ENCODE measurements at places on chromosomes 11 and 22.

GRCh38 chr22:48651981-48652538, 1175.6 kb downstream of the BRD1 start:
- no peak for DNase-seq

DNA sequence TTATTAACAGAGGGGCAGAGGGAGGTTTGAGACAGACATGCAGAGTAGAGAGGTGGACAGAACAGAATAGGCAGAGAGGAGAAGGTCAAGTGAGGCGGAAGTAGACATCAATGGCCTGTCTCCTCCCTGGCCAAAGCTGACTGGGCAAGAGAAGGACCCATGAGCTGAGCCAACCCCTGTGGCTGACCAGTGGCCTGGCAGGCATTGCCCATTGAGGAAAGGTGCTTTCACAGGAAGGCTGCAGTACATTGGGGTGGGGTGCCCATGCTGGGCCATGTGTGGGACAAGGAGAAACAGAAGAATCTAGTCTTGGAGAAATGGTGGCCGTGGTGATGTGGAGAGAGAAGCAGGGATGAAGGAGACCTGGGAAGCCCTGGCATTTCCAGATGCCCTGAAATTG, 76.0 kb downstream of the MYEOV start:
- DNase-seq, result peak; percentile 39

DNA sequence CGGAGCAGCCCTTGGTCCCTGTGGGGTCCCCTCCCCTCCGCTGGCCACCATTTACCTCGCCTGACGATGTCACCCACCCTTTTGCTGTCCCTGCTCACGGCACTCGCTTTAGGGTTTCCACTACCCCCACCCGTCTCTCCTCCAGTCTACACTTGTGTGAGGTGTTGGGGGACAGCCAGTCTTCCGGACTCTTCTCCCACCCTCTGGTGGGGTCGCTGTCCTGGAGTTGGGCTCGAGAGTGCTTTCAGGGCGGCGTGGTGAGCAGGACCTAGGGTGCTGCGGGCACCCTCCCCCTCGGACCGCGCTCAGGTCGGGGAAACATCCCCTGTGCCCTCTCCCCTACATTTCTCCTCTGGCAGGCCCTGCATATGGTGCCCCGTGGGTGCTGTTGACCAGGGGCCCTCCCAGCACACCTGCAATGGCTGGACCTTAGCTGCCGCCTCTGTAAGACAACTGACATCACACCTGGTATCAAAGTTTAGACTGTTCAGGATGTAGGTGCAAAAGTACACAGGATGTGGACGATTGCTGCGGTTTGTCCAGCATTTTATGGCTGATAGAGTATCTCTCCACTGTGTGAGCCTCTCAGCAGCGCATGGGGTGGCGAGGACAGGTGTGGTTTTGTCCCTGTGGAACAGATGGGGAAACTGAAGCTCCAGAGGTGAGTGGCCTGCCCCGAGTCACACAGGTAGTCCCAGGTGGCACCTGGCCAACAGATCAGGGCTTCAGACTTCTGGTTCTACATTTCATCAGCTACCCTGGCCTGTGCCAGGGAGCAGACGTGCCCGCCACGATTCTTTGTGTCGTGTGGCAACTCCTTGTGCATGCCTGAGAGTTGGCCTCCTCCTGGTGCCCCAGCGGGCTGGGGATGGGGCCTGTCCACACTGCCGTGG, 1.2 kb downstream of the GRK2 start:
- peak; percentile 76 for DNase-seq

DNA sequence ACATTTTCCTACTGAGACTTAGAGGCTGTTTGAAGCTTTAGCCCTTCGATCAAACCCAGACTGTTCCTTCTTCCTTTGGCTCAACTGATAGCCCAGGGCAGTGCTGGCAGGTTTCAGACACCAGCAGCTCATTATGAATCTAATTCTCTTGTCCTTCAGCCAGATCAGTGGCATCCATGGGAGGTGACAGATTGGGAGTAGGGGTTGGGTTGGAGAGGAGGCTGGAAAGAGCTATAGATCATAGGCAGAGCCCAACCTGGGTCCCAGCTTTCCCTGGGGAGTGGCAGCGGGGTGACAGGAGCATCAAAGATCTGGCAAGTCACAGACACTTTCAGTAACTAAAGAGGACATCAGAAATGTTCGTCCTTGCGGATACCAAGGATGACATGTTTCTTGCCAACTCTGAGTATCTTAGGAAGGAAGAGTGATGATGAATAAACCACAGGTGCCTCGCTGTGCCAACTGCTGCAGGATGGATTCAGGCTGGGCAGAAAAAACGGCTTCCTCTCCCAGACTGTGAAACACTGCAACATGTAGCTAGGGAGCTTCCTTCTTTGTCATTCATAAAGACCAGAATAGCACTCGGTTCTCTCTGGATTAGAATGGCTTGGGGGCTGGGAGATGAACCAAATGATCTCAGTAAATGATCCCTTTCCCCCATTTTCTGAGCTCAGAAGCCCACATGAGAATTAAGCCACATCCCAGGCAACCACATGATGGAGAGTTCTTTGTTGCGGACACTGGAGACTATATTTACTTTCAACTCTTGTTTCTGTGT, 19.1 kb downstream of the ABCC8 start:
- DNase-seq, result no peak

DNA sequence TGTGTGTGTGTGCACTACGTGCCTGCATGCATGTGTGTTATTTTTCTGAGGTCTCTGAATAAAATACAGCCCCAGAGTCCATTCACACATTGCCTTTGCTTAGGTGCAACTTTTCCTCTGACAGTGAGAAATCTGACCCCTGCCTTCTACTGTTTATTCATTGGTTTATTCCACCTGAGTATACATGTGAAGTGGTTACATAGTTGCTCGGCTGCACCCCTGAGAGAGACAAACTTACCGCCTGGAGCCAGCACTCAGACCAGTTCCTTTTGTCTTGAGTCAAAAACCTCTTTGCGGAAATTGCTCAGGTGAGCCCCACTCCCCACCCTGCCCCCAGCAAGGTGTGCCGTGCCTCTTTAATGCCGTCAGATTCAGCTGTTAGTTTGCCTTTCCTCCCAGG, 363.6 kb downstream of the BRD1 start:
- no peak for DNase-seq

DNA sequence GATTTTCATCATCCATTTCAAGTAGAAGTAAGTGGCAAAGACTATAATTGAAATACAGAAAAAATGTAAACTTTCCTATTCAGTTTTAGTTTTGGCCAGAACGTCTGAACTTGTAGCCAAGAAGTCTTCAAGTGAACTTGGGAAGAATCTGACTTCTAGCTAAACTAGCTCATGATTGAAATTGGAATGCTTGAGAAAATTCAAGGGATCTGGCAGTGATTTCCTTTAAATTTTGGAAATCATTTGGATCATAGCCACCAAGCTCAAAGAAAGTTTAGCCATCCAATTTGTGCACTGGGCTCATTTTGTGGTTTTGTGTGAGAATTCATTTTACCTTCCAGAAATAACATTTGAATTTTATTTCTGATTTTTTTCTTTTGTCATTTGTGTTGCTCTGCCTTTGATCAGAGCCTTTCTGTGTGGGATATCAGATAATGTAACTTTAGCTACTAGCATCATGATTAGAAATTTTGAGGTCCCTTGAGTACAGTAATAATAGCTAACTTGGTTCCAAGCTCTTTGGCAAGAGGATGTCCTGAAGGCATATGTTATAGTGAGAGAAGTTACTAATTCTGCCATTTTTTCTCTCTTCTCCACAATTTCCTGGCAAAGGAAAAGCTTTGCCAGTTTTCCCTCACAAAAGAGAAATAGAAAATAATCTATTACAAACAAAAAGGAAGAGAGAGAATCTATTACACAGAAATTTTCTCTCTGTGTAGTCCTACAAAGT, 2123.7 kb upstream of the RAG2 start:
- DNase-seq, result no peak

- DNase-seq, result no peak
Observed at GRCh38 chr11:35540526-35540925, 15.1 kb upstream of the PAMR1 start.

Measured in activated effector memory CD4-positive, alpha-beta T cell treated with anti-CD3 and anti-CD28 coated beads, Interleukin-2, amount 50 U/mL, for 16 hours (primary cell).